NCI-H1930 (cell line): ENCODE measurements at places on chromosomes 2 and 18.
A peak's percentile ranks its signal among the peaks of the same experiment; 100 is the strongest.

GRCh38 chr2:241514553-241514952, 6.2 kb upstream of the STK25 start:
- DNase-seq, result no peak

DNA sequence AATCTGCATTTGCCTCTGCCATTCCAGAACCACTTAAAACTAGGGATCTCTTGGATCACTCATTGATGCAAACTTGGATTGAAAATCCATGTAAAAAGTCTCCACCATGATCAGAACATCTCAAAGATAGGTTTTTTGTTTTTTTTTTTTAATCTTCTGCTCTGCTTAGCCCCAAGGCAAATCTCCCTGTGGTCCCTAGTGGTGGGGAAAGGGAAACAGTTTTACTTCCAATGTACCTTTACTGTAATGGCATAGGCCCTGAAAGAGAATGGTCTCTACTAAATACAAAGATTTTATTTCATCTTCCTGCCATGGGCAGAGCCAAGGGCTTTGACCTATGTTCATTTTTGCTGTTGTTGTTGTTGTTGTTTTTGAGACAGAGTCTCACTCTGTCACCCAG, 78.4 kb downstream of the KANSL1L start:
- DNase-seq, result no peak

- no peak for DNase-seq
Observed at GRCh38 chr2:217997510-217997909, 5.3 kb downstream of the TNS1 start.

DNA sequence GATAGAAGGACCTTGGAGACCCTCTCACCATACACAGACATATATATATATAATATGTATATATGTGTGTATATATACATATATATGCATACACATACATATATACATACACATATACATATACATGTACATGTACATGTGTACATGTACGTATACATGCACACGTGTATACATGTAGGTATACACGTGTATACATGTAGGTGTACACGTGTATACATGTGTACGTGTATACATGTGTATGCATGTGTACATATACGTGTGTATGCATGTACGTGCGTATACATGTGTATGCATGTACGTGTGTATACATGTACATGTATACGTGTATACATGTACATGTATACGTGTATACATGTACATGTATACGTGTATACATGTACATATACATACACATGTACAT, 54.5 kb downstream of the DPP10 start:
- DNase-seq, result no peak

GRCh38 chr2:162297925-162298552, 20.4 kb downstream of the IFIH1 start:
- peak; percentile 77 for DNase-seq

DNA sequence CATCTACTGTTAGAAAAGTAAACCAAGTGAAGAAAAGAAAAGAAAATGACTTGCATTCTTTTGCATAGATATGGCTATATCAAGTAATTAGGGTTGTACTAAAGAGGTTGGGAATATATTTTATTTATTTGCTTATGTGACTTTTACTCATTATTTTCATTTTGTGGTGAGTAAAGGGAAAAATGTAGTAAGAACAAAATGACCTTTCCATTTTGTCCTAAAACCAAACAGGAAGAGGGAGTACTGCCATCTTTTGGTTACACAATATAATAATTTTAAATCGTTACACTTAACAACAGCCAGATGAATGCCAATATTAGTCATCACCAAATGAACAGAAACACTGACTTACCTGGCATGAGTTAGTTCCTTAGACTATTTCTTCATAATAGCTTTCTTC, 47.3 kb upstream of the NDUFV2 start:
- no peak for DNase-seq

GRCh38 chr2:212027681-212028628, 510.6 kb downstream of the ERBB4 start:
- DNase-seq, result no peak

GRCh38 chr2:190529486-190530247, 4.9 kb downstream of the NEMP2 start:
- no peak for DNase-seq

DNA sequence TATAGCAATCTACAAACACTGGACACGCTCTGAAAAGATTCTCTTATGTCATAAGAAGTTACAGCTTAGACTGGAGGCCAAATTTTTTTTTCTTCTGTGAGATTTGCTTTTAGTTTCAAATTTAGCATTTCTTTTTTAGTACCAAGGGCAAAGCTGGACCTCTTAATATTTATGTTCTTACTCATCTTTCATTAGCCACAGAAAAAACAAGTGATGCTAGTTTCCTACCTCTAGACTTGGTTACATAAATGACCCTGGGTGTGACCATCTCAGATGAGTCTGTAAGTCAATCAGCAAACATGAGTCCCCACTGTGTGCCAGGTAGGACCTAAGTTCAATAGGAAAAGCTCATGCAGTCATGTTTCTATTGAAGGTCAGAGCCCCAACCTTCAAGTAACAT, 94.4 kb downstream of the MEP1B start:
- no peak for DNase-seq

DNA sequence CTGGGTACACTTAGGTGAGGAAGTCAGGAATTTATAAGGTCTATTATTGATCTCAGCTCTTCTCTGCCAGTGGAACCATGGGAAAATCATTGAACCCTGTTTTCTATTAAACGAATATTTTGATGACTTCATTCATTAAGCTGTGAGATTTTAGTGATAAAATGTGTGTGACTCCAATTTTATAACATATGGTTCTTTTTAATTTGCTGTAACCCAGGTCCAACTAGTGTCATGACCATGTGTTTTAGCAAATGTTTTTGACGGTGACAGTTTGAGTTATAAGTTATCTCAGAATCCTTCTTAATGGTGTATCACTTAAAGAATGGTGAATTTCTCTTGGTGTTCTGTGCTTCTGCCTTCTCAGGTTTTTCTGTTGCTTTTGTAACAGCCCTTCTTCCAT, 213.1 kb downstream of the MCFD2 start:
- no peak for DNase-seq

DNA sequence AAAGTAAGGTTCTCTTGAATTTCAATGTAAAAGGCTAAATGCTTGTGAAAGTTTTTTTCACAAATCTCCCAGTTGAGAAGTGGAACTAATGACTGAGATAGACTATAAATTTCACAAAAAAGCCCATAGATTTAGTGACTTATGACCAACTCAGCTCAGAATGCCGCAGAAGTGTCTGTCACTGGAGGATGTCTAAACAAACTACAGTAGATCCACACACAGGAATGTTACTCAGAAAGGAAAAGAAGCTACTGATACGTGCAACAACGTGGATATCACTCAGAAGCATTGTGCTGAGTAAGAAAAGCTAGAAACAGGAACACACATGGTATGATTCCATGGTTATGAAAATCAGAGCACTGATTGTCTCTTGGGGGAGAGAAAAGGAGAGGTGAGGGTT, 151.9 kb downstream of the DOCK10 start:
- no peak for DNase-seq

DNA sequence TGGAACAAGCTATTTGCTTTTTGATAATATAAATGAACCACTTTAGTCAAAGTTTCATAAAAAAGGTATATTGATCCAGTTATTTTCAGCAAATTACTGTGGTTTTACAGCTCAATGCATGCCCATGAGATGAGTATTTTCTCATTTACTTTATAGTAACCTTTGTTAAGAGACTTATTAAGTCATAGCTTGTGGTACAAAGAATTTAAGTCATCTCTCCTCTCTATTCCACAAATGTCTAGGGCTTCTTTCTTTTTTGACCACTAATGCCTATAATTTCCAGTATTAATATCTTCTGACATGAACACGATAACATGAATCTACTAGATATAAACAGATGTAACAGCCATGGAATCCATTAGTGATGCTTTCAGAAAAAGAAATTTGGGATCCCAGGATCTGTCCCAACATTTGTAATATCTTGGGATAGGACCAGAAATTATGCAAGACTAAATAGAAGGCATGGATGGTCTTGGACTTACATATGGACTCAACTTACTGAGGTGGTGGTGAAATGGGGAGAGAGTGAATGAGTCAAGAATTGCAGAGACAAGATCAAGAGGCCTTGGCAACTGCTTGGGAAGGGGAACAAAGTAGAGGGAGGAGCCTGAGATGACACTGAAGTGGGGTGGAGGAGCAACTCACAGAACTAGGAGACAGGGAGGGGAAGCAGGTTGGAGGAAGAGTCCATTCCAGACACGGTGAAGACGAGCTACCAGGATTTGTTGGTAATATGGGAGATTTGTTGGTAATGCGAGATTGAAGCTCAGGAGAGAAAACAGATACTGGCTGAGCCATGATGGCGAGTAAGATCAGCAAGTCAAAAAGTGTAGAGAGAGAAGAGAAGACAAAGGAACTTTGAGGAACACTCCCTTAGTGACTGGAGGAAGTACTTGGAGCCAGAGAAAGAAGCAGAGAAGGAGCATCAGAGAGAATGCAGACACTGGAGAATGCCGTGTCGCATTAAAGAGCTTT, 42.4 kb upstream of the KDM3A start:
- DNase-seq, result no peak

DNA sequence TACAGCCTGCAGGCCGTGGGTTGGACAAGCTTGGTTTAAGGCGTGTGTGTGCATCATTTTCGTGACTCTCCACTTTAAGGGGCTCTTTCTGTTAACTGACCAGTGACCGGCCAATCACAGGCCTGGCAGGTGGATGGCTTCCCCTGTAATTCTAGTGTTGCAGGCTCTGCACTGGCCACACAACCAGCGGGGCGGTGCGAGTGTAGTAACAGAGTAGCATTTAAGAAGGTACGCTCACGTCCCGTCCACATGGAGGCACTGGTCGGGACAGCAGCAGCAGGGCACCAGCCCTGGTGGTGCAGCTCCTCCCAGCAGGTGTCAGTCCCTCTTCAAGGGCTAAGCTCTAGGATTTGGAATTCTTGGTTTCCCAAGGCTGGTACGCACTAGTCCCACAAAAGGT, 8.0 kb upstream of the ANO7 start:
- DNase-seq, result no peak

GRCh38 chr18:26424428-26425147, 123.8 kb downstream of the KCTD1 start:
- DNase-seq, result no peak

GRCh38 chr2:100376836-100377235, 40.6 kb downstream of the CHST10 start:
- no peak for DNase-seq

GRCh38 chr18:44342162-44342561, 338.5 kb upstream of the SETBP1 start:
- DNase-seq, result no peak

DNA sequence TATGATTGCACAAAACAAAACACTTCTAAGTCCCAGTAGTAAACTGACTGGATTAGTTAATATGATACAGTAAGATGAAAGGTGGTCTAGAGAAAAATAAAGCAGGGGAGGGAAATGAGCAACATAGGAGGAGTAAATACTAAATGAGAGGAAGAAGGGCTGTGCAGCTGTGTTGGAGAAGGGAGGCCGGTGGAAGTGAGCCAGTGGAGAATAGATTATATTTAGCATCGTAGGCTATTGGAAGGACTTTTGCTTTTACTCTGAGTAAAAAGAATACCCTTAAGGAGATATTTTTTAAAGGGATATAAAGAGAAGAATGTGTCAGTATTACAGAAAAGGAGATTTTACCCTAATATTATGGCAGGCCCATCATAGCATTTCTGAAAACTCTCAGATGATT, 12.7 kb downstream of the WDR75 start:
- DNase-seq, result no peak

- DNase-seq, result no peak
Observed at GRCh38 chr18:58871514-58872420, 7.1 kb downstream of the ZNF532 start.

- DNase-seq, result no peak
Observed at GRCh38 chr18:43720041-43720440, 442.8 kb upstream of the SYT4 start.

DNA sequence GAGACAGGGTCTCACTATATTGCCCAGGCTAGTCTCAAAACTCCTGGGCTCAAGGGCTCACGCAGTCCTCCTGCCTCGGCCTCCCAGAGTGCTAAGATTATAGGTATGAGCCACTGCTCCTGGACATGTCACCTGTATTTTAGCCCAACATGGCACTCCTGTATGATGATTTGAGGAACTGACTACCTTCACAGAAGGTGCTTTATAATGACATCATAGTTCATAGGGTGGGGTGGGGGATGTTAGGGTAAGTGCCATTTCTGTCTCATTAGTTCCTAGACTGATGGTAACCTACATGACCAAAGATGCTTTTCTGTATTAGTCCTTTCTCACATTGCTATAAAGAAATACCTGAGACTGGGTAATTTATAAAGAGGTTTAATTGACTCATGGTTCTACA, 109.7 kb downstream of the MAP4K4 start:
- no peak for DNase-seq

DNA sequence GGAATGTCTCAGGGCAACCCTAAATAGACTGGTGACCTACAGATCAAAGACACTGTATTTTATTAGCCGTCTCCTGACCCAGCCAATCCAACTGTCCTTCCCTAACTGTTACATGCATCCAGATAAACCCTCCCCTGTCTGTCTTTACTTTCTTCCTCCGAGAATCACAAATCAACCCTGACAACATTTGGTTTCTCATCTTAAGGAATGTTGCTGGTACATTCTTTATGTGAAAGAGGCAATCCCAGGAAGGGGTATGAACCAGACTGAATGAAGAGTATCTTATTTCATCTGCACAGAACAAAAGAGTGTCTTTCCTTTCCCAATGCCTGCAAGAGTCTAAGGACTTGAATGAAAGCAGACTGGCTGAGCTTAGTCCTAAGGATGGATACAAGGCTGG, 113.9 kb upstream of the LTBP1 start:
- DNase-seq, result no peak

- no peak for DNase-seq
Observed at GRCh38 chr18:33355263-33355662, 85.3 kb downstream of the CCDC178 start.

DNA sequence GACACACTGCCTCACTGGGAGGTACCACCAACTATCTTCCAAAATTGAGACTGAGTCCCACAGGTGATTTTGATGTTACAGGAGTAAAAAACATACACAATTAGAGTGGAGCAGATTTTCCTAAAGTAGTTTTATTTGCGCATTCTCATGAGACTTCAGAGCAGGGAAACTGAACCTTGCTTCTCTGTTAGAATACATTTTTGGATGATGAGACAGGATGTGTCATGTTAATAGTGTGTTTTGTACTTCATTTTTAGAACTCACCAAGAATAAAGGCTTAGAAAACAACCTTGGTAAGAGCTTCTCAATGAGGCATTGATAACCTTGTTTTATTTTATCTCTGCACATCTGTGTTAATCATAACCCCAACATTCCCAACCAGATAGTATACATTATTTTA, 310.2 kb upstream of the GALNT5 start:
- DNase-seq, result no peak

GRCh38 chr18:13137670-13138419, 80.7 kb upstream of the LDLRAD4 start:
- no peak for DNase-seq

- no peak for DNase-seq
Observed at GRCh38 chr2:26607698-26608097, 33.5 kb downstream of the CIB4 start.

- no peak for DNase-seq
Observed at GRCh38 chr2:208549546-208550158, 143.1 kb downstream of the PTH2R start.

- DNase-seq, result no peak
Observed at GRCh38 chr2:181104512-181105115, 124.2 kb downstream of the UBE2E3 start.
